ENCODE measurements at places on chromosomes 2 and 18.

GRCh38 chr18:62073461-62074281 lies 113.2 kb downstream of the PIGN start:
- no peak for DNase-seq

DNA sequence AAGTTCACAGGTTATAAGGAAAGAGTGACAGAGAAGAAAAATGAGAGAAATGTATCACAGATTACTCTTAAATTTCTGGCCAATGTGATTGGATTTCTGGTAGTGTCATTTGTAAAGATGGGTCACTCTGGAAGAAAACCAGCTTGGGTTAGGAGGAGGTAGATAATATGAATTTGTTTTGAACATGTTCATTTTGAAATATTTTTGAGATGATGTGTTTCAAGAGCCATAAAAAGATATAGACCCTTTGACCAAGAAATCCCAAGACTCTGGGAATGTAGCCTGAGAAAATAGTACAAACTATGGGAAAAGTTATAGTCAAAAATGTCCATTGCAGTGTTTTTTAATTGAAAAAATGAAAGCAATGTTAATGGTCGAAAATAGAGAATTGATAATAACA lies 70.7 kb downstream of the CALCRL start:
- no peak for DNase-seq

DNA sequence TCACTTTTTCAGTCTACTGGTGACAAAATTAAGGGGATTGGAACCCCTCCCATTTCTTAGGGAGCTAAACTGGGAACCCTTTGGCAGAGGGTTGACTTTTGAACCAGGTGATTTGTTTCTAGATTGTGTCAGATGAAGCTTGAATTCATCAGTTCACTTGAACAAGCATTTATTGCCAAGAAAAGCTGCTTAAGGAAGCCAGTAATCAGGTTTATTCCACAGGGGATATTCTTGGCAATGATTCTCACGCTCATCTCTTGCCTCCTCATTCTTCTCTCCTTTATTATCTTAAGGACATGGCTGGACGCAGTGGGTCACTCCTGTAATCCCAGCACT lies 101.0 kb downstream of the ALPK2 start:
- DNase-seq: peak; percentile 22

DNA sequence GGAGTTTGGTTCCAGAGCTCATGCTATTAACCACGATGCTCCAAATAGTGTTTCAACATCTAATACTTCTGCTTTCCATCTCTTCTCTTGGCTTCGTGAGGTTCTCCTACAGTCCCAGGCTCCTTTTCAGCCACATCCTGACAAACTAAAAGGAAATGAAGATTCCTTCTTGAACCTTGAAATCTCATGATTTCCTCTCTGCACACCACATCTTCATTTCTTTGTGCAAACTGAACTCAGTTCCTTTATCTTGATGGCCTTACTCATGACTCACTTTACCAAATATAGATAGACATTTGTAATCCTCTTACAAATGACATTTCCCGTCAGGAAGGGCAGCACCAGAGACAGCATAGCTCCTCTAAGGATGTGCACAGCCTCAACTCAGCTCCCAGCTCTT lies 50.0 kb upstream of the ITGA4 start:
- DNase-seq: no peak

DNA sequence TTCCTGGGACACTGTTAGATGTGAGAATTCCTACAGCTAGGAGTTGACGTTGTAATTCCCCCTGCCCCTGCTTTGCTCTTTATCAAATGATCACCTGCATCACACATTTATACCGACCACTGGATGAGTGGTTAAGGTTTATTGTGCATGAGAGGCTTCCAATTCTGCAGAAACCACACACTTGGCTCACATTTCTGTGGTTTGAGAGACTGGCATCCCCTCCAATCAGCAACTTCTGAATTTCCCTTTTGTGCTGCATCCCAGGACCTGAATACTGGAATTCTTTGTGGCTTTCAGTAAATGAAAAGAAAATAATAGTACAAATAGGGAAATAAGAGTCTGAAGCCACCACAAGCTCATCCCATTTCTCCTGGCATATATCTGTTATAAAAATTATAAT lies 628.7 kb upstream of the PIK3C3 start:
- no peak for DNase-seq

- DNase-seq: no peak
These were observed 88.0 kb downstream of the ITGB1BP1 start for GRCh38 chr2:9335322-9335832.

DNA sequence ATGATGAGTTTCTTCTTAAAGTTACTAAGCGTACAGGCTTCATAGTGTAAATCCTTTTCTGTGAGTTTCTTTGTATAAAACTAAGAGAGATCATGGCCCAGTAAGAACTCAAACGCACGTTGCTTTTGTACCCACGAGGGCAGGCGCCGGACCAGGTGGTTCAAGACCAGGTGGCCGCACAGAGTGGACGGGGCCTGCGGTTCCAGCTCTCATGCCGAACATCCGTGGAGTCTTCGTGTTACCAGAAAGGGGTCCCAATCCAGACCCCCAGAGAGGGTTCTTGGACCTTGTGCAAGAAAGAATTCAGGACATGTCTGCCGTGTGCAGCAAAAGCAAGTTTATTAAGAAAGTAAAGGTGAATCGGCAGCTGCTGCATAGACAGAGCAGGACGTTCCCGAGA lies 53.0 kb downstream of the KCNG2 start:
- DNase-seq: no peak

DNA sequence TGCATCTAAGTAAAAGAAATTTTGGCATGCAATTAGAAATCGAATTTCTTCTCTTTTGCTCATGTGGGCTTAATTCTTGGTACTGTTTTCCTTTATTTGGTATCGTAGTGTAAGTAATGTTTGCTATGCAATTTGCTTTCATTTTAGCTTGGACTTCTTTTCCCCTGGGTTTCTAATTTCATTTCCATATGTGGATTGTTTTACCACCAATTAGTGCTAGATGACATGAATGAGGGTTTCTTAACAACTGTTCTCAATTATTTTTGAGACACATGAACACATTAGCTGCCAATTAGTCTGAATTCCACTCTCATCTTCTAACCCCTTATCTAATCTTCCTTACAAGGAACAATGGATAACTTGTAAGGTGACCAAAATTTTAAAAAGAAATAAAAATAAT lies 1047.2 kb upstream of the PIK3C3 start:
- no peak for DNase-seq

DNA sequence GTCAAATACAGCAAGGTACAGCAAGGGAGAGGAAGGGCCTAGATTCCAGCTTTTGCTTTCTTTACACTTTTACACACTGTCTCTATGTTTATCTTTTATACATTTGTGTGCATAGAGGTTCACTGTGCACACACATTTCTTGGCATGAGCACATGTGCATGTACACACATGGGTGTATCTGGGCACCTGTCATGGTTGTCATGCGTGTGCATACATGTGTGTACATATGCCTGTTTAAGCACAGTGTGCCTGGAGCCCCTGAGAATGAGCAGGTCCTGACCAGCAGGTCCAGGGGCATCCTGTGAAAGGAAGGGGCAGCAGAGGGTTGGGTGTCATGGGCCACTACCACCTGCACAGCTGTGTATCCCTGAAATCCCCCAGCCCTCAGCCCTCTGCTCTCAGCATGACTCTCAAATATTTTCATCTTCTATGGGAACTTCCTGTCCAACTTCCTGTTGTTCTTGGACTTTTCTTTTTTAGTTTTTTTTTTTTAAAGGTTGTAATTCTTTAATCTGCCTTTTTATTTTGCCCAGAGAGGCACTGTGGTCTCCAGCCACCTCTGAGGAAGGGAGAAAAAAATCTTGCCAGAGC lies 97.0 kb upstream of the EPAS1 start:
- no peak for DNase-seq

DNA sequence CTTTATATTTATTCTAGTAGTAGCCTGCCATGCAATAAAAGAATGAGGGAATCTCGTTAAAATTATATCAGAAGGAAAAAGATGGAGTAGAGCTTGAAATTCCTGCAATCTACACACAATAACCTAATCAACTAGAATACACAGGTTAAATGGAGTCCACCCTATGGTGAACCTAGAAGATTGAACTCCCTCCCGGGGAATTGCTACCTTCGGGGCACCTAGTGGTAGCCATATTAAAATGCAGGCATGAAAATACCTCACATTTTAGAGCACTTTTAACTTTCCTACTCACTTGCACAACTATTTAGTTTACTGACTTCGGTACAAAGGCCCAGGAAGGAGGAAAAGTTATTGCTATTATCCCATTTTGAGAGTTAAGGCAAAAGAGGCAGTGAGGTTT lies 174.5 kb downstream of the SS18 start:
- DNase-seq: no peak

- peak; percentile 28 for DNase-seq
These were observed 7.0 kb upstream of the AOX1 start for GRCh38 chr2:200578778-200579177.

DNA sequence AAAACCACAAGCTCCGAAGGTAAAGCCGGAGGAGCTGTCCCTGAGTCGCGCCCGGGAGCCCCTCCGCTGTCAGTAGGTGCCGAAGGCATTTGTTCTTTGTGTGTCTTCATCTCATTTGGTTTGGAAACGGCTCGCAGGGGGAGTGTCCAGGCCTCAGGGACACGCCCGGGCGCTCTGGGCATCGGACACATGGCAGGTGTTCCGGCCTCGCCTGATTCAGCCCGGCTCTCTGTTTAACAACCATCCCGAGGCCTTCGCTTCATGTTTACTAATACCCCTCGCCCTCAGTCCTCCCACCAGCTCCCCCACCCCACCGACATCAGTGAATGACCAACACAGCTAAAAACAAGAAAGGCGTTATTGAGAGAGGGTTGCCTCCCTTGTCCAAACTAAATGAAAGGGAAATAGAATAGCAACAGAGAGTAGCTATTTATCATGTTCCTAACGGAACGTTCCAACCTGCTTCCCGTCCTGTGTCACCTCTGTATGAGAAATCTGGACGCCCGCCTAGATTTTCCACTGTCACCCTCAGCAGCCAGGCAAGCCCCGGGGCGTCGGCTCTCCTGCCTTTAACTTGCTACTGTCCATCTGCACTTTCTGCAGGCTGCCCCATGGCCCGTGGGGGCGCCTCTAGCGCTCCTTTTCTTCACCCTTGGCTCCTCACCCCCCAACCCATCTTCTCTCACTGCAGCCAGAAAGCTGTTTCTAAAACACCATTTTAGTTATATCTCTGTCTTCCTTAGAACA lies 73.9 kb downstream of the MYCN start:
- no peak for DNase-seq

GRCh38 chr2:216210701-216211540 lies 101.8 kb downstream of the XRCC5 start:
- peak; percentile 32 for DNase-seq

DNA sequence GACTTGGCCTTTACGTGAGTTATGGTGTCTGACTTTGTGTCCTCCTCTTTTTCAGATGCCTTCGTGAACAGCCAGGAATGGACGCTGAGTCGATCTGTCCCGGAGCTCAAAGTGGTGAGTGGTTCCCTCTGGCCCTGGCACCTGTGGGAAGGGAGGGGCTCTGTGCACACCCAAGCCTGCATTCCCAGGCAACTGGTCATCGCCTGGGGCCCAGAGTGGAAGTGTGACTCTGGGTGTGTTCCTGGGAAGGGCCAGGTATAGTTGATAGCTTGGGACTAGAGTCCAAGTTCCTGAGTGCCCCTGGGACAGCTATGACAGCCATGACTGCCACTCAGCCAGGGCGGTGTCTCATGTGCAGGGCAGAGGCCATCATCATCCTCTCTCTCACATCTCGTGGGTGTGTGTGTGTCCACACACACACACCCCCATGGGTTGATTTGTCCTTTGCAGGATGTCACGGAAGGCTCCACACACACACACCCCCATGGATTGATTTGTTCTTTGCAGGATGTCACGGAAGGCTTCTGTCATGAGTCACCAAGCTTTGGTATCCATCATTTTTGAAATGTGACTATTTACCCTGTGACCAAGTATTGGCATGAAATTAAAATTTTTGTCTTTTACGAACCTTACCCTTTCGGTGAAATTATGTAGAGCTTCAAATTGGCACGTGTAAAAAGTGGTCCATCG lies 215.4 kb downstream of the AGAP1 start:
- peak; percentile 20 for DNase-seq

DNA sequence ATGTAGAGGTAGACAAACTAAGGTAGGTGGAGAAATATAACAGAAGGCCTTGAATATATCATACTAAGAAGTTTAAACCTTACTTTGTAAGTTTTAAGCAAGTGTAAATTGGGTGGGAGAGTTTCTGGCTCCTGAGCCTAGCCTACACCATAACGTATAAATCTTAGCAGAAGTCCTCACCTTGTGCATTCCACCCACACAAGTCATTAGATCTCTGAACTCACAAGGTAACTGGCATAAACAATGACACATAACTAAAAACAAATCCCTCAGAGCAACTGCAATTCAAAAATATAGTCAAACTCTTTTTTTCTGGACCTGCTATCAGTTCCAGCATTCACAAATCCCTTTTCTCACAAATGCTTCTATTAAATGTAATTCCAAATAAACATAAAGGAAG lies 9.4 kb downstream of the REV1 start:
- no peak for DNase-seq

DNA sequence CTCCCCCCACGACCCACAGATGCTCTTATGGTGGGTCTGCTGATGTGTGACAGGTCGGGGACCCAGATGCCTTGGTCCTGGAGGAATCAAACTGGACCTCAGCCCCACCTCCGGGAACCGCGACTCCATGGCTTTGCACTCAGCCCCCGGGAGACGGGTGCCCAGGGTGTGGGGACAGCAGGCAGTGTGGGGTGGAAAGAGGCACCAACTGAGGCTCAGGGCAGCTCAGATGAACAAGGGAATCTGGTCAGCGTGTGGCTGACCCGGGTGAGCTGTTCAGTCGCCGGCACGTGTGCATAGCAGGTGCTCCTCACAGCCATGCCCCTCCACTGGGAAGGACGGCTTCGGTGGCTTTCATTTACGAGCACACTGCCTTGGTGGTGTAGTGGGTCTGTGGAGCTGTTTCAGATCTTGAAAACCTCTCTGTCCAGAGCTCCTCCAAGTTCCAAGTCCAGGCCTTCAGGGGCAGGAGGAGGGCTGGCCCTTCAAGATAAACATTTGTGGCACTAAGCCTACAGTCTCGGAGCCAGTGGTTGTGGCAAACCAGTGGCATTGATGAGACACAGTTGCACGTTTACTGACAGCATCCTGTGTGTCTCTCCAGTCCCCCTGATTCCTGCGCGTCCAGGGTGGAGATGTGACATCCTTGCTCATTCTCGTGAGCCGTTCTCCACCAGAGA lies 471.2 kb upstream of the HS6ST1 start:
- no peak for DNase-seq

- no peak for DNase-seq
These were observed 143.2 kb downstream of the KLHL29 start for GRCh38 chr2:23528171-23528570.

- DNase-seq: peak; percentile 50
These were observed 231.2 kb downstream of the MYO3B start for GRCh38 chr2:170409164-170409535.

- no peak for DNase-seq
These were observed 65.7 kb upstream of the POMC start for GRCh38 chr2:25233916-25234605.

DNA sequence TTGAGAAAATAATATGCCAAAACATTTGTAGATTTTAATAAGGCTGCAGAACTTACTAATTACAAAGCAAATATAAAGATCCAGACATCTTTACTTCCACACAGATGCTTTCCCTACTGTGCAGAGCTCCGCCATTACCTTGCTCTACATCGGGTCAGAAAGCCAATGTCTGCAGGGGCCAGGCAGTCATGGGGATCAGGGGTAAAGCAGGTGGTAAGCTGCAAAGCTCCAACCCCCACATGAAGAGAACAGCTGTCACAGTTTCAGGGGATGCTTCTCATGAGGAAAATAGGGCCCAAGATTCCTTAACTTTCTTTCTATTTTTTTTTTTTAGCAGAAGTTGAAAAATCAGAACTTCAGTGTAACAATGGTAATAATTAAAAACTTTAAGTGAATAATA lies 102.7 kb downstream of the DCC start:
- no peak for DNase-seq

Measured in fibroblast of gingiva (primary cell).